ENCODE measurements at places on chromosomes 7 and 10.

GRCh38 chr10:128875956-128876736 is 590.9 kb upstream of the MGMT start:
- DNase-seq = no peak

DNA sequence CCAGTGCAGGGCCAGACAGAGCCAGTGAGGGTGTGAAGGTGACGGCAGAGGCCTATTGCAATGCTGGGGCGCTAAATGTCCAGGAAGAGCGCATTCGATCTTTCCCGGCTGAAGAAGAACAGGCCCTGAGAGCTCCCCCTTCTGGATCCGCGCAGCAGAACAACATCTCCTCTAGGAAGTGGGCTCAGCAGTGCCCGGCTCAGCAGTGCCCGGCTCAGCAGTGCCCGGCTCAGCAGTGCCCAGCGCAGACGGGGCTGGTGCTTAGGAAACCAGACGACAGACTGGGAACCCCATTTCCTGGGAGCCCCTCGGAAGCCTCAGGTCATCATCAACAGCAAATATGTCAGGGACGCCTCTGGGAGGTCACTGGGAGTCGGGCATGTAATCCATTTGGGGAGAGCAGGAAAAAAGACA is 4.7 kb upstream of the NOS3 start:
- peak; percentile 37 for DNase-seq

- no peak for DNase-seq
These were observed 146.8 kb upstream of the SLC26A5 start for GRCh38 chr7:103592844-103593243.

- DNase-seq = no peak
These were observed 110.2 kb downstream of the SRPK2 start for GRCh38 chr7:105278565-105278964.

DNA sequence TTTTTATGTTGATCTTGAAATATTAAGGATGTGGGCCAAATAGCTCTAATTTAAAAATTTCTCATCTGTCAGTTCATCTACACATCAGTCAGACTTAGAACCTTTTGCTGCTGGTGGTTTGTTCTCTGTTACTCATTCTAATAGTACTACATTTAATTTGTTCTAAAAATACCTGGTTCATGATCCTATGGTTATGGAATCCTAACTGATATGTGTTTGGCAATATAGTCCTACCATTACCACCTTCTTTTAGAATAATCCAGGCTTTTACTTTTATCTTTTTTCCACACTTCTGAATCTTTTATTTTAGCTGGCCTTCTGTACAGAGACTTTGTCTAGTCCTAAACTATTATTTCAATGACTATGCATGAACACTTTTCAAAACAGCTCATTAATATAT is 116.9 kb downstream of the SVOPL start:
- DNase-seq = no peak

GRCh38 chr10:131668903-131669302 is 231.9 kb upstream of the PPP2R2D start:
- DNase-seq = no peak

DNA sequence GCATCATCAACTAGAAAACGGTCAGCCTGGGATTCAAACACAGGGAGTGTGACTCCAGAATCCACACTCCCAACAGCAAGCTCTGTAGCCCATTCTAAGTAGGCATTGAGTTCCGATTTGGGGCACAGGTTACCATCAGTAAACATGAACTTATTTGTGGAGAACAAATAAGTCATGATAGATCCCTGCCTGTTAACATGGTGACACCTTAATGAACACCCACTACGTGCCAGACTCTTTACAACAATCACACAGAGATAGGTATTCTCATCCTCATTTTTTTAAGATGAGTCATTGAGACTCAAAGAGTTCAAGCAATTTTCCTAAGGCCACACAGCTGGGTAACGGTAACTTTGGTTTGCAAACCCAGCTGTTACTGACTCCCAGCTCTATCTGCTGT is 91.5 kb downstream of the LYZL2 start:
- DNase-seq = no peak

- DNase-seq = no peak
These were observed at the start of gene AGMO for GRCh38 chr7:15561835-15562234. Gene AGMO (minus strand): TSS chr7:15562015.

DNA sequence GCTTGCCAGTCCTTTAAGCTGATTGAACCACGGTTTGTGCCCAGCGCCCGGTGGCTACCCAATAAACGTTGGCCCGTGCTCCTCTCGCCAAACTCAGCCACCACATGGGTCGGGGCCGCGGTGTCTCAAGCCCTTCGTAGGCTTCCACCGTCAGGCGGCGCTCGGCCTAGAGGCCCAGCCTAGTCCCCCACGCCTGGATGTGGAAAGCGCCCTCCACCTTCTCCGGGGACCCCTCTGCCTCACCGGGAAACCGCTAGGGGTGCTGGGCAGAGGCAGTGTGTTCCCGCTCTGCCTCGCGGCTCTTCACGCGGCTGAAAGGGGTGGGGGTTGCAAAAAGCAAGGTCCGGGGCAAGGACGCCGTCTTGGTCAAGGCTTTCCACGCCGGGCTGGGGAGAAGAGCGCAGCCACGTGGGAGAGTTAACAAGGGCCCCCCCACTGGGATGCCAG is 29.8 kb downstream of the LEP start:
- DNase-seq = no peak

DNA sequence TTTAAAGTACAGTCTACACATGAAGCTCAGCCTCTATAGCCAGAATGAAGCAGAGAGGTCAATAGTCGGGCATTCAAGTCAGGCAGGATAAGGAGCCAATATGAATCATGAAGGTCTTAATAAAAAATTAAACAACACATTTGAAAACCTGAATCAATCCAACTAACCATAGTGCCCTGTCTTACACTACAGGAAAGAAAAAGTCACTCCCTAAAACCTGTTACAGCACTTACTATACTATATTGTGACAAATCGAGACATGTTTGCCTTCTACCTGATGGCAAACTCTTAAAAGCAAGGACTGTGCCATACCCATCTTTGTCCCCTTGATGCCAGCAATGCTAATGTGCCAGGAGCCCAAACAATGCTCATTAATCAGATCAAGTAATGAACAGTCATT is 117.6 kb downstream of the HTR7 start:
- DNase-seq = no peak

DNA sequence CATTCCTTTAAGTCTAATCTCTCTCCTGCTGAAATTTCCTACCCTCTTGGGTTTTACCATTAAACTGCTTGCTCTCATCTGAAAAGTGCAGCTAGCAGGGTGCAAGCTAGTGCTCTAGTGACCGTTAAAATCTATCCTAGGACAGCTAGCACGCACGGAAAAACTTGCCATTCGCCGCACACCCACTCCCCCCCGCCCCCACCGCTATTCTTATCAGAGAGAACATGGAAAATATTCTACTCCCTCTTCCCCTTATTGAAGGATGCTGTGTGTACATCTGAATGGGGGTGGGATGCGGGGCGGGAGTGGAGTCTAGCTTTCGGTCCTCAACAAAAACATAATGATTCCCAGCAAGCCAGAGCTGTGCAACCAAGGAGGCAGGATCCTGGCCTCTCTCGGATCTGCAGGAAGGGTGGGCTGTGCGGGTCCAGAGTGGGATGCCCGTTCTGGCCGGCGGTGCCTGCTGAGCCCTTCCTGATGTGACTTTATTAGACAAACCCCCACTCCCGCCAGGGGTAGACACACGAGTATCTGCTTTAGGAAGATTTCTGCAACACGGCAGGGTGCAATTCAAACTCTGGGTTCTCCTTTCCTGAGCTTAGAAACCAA is 1.1 kb upstream of the ADRA2A start:
- no peak for DNase-seq

DNA sequence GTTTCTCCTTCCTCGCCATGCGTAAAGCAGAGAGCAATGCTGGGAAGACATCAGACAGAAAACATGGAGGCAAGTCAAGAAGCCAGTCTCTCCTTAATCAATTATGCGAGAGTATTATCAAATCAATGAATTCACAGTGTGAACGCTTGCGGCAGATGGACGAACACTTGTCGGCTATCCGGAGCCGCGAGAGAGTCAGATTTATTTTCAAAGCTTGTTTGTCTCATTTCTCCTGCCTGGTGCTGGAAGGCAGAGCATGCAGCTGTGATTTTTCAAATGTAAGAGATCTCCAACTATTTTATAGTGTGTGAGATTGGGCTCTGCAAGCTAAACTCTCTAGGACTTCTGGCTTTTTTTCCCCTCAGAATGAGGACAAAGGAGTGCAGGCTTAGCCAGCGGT is 252.3 kb downstream of the SNX10 start:
- DNase-seq = no peak

DNA sequence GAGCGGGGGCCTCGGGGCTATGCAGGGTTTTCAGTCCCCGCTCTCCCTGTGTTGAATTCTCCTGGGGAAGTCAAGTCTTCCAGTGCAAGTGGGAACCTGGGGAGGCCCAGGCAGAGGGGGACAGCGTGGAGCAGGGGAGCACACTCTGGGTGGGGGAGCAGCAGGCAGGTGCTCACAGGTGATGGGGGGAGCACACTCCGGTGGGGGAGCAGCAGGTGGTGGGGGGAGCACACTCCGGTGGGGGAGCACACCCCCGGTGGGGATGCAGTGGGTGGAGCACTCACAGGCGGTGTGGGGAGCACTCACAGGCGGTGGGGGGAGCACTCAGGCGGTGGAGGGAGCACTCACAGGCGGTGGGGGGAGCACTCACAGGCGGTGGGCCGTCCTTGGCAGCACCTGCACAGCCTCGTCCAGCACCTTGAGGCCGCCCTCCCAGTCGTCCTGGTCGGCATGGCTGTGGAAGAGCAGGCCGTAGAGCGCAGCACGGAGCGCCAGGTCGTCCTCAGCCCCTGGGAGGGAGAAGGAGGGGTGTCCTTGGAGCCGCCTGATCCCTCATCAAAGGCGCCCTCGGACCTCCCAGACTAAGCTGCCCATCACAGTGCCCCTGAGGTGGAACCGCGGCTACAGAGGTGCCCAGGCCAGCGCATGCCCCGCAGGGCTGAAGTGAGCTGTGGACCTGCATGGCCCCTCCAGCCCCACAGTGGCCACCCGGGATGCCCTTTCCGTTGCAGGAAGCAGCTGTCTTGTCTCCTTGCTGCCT is 56.7 kb downstream of the CFAP46 start:
- DNase-seq = no peak

GRCh38 chr7:142498364-142498763 is 240.5 kb upstream of the PRSS58 start:
- no peak for DNase-seq

DNA sequence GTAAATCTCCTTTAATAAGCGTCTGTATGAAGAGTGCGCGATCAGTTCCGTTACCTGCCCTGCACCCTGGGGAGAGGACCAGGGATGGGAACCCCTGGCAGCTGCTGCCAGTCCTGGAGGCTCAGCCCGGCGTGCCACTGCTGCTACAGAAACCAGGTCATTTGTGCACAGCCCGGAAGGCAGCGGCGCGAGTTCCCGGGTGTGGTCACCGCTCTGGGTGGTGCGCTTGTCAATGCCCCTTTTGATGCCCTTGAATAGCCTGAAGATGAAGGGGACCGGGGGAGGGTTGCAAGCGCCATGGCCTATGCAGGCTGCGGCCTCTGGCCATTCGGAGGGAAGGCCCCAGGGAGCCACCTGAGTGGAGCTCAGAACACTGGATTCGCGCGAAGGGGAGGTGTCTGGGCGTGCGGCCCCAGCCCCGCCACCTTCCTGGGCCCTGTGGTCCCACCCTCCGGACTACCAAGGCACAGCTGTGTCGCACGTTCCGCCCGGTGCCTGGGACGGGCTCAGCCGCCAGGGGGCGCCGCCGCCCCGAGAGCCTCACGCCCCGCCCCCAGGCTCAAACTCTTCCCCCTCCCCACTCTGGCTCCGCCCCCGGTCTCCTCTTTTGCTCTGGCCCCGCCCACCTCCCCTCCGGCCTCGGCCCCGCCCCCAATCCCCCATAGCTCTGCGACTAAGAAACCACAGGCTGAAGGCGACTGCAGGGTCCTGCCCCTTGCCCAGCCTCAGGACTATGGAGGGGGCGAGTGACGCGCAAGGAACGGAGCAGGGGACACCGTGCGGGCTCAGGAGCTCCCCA is 16.5 kb downstream of the AP5Z1 start:
- DNase-seq = peak; percentile 67

DNA sequence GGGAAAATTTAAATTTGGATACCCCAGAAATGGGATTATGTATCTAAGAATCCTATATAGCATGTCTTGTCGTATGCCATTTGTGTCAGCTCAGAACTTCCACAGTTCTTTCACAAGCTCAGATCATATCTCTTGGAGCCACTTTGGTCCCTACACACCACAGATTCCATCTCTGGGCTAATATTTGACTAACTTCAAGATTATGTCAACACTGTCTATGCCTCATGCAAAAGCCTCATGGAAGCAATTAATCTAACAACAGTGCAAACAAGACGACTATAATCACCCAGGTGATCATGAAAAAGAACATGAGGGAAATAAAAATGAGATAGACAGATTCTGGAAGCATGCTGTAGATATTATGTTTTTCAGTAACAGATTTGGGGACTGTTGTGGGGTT is 189.1 kb downstream of the LRRTM3 start:
- DNase-seq = no peak

GRCh38 chr7:12383377-12383776 is 20.3 kb downstream of the VWDE start:
- no peak for DNase-seq

DNA sequence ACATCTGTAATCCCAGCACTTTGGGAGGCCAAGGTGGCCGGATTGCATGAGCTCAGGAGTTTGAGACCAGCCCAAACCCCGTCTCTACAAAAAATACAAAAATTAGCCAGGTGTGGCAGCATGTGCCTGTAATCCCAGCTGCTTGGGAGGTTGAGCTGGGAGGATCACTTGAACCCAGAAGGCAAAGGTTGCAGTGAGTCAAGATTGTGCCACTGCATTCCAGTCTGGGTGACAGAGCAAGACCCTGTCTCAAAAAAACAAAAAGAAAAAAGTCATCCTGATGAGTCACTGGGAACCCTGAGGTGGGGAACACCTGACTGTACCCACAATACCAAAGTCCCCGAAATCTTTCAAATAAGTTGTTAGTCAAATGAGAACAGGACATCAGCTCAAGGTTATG is 80.0 kb downstream of the NEBL start:
- no peak for DNase-seq

- no peak for DNase-seq
These were observed 59.1 kb downstream of the HGF start for GRCh38 chr7:81710751-81711150.

DNA sequence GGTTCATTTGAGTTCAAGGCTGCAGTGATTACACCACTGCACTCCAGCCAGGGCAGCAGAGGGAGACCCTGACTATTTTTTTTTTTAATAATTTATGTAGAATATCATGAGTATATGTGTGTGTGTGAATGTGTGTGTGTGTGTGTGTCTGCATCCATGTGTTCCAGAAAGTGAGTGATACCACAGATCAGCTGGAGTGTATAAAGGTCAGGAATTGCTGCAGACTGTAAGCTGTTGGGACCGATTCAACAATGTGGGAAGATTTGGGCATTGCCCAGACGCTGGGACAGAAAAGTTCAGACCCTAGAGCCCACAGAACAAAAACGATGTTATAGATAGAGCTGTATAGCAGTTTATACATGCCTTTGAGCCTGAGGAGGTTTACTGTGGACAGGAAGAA is 435.6 kb downstream of the CCSER2 start:
- no peak for DNase-seq

DNA sequence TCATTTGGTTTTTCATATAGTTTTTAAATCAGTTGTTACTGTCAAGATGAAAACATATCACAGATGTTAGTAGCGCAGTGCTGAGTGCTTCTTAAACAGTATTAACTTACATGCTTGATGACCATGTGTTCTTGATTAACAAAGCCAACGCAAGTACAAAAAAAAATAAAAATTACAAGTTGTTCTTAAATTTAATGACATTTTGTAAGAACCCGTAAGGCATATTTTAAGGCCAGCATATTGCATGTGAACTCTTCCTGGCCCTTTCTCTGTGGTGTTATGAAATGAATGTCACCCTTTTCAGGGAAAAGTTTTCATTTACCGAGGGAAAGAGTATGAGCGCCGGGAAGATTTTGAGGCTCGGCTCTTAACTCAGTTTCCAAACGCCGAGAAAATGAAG is 140.4 kb upstream of the NPS start:
- DNase-seq = no peak

All from activated T-helper 9 cell treated with anti-CD3 and anti-CD28 coated beads, Interleukin-2, amount 50 U/mL, for 16 hours (primary cell).